Stimulated activated CD8-positive, alpha-beta memory T cell treated with anti-CD3 and anti-CD28 coated beads, Interleukin-4, amount 100 ng/mL, for 24 hours (primary cell): ENCODE measurements at places on chromosomes 11 and 22.

- DNase-seq, result no peak
Observed at GRCh38 chr11:67349036-67349435, 4.3 kb downstream of the POLD4 start.

GRCh38 chr11:118633979-118634378, 26.6 kb downstream of the PHLDB1 start:
- no peak for DNase-seq

DNA sequence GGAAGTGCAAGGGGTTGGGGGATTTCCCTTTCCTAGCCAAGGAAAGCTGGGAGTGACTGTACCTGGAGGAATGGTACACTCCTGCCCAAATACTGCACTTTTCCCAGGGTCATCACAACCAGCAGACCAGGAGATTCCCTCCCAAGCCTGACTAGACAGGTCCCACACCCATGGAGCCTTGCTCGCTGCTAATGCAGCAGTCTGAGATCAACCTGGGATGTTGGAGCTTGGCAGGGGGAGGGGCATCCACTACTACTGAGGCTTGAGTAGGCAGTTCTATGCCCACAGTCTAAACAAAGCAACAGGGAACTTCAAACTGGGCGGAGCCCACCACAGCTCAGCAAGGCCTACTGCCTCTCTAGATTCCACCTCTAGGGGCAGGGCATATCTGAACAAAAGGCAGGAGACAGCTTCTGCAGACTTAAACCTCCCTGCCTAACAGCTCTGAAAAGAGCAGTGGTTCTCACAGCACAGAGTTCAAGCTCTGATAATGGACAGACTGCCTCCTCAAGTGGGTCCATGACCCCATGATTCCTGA, 58.5 kb downstream of the SLC22A9 start:
- no peak for DNase-seq

DNA sequence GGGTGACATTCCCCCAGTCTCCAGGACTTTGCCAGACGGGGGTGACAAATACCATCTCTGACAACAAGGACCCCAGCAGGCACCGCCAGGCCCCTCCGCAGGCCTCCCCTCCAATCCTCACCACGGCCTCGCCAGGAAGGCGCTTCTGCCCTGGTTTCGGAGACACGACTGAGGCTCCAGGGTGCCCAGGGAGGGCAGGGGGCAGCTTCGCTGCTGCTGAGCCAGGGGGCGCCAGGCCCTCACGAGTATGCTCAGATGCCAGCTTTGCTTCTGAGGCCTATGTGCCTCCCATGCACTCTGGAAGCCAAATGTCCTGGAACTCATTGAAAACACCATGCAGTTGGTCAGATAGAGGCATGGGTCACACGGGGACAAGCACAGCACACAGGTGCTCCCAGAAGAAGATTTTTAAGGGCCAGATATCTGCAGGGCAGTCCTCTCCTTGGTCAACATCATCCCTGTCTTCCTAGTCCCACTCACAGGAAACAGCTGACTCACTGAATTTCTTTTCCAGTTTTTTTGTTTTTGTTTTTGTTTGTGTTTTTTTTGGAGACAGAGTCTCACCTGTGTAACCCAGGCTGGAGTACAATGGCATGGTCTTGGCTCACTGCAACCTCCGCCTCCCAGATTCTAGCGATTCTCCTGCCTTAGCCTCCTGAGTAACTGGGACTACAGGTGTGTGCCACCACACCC, 19.9 kb downstream of the BID start:
- no peak for DNase-seq

- DNase-seq, result no peak
Observed at GRCh38 chr22:46732513-46732912, 5.5 kb downstream of the CERK start.

DNA sequence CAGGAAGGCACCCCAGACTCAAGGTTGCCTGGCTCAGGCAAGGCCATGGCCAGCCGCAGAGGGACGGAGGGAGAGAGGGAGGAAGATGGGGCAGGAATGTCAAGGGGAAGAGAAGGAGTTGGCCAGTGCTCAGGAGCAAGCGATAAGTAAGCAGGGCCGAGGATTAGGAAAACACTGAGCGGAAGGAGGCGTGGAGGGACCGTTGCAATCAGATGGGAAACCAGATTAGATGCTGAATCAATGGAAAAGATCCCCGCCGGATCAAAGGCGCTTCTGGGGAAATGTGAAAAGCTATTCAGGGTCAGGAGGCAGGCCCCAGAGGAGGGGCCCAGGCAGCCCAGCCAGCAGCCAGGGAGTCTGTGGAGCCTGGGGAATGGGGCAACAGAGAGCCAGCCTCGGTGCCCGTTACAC, 26.6 kb upstream of the MYEOV start:
- DNase-seq, result no peak

GRCh38 chr11:61787928-61788491, 4.4 kb downstream of the TMEM258 start:
- DNase-seq, result no peak
